ENCODE measurements at places on chromosomes 11 and 22.

DNA sequence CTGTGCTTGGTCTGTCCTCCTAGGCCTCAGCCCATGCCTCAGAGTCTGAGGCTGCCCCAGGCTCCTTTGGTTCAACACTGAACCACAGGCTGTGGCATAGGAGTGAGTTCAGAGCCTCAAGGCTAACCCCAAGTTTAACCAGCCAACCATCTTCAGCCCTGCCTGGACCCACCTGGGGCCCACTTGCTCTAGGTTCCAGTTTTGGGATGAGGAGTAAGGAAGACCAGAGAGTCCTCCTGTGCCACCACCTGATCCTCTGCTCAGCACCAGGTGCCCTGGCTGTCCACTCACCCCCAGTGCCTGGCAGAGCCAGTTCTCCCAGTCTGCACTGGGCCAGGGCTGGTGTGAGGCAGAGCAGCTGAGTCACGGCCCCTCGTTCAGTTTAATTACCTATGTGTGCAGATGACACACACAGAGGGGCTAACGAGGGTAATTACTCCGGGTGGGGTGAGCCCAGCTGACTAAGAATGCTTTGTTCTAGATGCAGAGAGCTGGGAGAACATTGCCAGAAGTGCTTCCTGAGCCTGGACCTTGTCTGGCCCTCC lies 12.0 kb upstream of the TMPRSS13 start:
- DNase-seq = no peak

- no peak for DNase-seq
Observed at GRCh38 chr11:134940441-134941126, 528.5 kb upstream of the B3GAT1 start.

- DNase-seq = no peak
Observed at GRCh38 chr22:50656122-50657070, 16.2 kb upstream of the SHANK3 start.

- DNase-seq = no peak
Observed at GRCh38 chr11:126992065-126992803, 8.3 kb downstream of the KIRREL3 start.

- DNase-seq = no peak
Observed at GRCh38 chr22:41305646-41306045, 4.3 kb downstream of the ZC3H7B start.

GRCh38 chr22:30873086-30873650 lies 95.4 kb downstream of the MORC2 start:
- no peak for DNase-seq

DNA sequence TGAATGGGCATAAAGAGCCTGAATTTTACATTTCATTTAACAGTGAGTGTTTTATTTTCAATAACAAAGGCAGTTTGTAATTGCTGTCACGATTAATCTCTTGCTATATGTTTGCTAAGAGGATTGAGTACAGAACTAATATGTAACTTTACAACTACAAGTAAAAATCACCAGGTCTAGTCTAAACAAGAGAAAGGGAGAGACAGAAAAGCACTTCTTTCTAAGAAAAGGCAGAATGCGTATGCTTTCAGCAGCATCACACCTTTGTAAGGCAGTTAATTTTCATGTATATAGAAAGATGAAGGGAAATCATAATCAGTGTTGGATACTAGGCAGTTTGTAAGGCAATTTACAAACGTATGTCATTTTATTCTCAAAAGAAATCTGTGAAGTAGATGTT lies 169.8 kb downstream of the NELL1 start:
- no peak for DNase-seq

GRCh38 chr11:115741376-115742107 lies 237.3 kb upstream of the CADM1 start:
- DNase-seq = no peak

GRCh38 chr22:44686873-44687600 lies 15.0 kb upstream of the PRR5 start:
- no peak for DNase-seq

- no peak for DNase-seq
Observed at GRCh38 chr11:129580278-129580677, 204.6 kb downstream of the BARX2 start.

DNA sequence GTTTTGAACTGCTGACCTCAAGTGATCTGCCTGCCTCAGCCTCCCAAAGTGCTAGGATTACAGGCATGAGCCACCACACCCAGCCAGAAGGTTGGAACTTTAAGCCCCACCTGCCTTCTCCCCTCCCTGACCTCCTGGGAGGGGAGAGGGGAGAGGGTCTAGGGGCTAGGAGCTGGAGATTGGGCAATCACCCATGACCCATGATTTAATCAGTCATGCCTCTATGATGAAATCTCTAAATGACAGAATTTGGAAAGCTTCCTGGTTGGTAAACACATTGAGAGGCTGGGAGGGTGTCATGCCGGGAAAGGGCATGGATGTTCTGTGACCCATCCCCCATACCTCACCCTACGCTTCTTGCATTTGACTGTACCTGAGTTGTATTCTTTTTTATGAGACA lies 17.1 kb upstream of the TFIP11 start:
- no peak for DNase-seq

GRCh38 chr22:23677701-23677995 lies 13.2 kb upstream of the RGL4 start:
- DNase-seq = no peak

DNA sequence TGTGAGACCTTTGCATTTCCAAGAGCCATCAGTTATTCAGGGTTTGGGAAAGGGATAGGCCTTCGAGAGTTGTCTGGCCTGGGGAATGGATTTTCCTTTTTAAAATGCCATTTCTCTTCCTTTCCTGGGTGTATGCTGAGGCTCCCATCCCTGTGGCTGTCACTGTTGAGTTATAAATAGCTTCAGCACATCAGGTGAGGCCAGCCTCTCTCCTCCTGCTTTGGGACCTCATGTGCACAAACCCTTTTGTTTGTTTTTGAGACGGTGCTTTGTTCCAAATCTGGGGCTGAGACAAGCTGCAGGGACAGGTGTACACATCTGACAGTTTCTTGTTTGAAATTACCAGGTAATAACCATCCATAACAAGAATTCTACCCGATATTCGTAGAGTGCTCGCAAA lies 1.3 kb downstream of the TEF start:
- no peak for DNase-seq

DNA sequence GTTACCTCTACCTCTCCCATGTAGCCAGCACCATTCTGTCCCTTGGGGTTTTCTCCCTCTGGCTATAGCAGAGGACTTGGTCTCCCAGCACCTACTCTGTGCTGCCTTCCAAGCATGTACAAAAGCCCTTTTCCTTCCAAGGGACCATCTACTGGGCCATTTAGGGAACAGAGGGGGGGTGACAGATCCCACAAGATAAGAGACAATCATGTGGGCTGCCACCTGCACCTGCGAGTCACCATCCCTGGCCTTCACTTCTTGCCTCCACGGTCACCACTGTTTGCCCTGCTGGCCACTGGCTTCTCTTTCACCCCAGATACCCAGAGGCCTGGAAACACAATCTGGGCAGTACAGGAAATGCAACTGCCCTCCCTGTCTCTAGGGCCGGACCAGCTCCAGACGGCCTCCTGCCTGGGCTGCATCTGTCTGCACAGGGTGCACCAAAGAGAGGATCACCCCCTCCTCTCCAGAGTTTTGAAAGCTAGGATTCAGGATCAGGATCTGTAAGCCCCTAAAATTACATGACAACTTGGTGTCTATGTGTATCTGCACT lies 160.8 kb upstream of the NECTIN1 start:
- DNase-seq = no peak

DNA sequence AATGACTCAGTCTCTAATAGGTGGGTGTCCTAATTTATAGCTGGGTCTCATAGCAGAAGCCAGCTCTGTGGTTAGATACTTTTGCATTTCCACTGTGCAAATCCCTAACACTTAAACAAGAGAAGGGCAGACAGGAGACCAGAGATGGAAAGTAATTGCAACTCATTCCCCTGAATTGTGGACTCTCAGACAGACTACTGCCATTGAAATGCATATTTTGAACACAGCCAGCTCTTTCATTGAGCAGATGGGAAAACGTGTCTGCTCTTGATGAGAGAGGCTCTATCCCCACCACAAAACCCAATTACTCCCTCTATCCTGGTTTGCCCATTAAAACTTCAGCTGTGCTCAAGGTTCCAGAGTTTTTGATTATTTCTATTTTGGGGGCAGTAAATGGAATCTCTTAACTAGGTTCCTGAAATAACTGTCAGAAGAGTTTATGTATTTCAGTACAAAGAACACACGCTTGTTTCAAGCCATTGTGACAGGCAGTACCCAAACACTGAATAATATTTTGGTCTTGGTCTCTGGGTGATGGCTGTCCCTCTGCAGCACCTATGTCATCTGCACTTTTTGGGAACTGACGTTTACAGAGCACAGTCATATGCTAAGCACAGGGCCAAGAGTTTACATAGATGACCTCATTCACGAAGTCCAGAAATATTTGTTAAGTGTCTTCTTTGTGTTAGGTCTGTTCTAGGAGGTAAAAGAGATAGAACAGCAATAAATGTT lies 41.7 kb downstream of the FAM227A start:
- DNase-seq = no peak

GRCh38 chr11:73157101-73158010 lies 15.2 kb upstream of the FCHSD2 start:
- no peak for DNase-seq

DNA sequence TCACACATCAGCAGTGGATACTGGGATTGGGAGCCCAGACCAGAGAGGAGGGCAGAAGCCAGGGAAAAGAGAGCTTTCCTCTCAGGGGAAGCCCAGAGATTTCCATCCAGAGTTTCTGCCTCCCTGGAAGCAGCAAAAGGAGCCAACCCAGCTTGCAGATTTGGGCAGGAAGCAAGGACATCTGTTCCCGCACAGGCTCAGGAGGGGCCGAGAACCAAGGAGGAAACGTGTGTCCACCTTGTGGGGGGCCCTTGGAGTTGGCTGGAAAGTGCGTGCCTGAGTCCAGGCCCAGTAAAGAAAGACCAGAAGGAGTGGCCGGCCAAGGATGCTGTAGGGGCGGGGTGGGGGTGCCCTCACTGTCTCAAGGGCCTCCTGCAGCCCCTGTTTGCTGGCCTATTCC lies 6.0 kb upstream of the NPTXR start:
- no peak for DNase-seq
